Cardiac atrium fibroblast (primary cell): ENCODE measurements at places on chromosomes 13 and 19. TPM values are rescaled to one million over a fixed set of nuclear protein-coding genes. Genes with fewer than 3 reads are reported as not detected.

The CDX2 gene
- total RNA-seq: not detected in 2 replicates

The PEG3 gene
- total RNA-seq: 2.4 and 2.9 TPM in 2 replicates

The MATK gene
- total RNA-seq: not detected in 2 replicates

The ATP4B gene
- total RNA-seq: not detected in 2 replicates
